ENCODE measurements at places on chromosomes 7 and 10. TPM values are rescaled to one million over a fixed set of nuclear protein-coding genes. Genes with fewer than 3 reads are reported as not detected.

DNA sequence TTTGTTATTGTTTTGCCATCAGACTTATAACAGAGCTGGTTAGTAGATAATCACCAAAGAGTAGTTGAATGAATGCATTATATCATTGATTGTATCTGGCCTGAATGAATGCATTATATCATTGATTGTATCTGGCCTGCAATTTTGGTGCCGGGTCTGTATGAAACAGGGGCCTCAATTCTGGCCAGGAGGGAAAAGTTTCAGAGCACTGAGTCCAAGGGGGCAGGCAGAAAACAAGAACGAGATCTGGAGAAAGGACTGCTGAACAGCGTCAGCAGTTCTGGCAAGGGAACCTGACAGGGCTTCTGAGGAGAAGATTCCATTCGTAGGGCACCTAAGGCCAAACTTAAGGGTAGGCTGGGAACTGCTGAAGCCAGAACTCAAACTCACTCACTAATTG is 128.0 kb downstream of the SEMA3C start:
- DNase-seq = no peak

GRCh38 chr10:8060010-8060703 is 5.7 kb downstream of the GATA3 start:
- DNase-seq = no peak

DNA sequence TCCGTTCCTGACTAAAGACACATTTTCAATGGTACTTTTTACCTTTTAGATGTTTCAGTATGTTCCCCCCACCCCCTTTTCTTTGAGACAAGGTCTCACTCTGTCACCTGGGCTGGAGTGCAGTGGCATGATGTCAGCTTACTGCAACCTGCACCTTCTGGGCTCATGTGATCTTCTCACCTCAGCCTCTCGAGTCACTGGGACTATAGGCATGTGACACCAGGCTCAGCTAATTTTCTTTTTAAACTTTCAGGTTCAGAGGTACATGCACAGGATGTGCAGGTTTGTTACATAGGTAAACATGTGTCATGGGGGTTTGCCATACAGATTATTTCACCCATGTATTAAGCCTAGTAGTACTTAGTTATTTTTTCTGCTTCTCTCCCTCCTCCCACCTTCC is 99.3 kb upstream of the RPA3 start:
- DNase-seq = no peak

DNA sequence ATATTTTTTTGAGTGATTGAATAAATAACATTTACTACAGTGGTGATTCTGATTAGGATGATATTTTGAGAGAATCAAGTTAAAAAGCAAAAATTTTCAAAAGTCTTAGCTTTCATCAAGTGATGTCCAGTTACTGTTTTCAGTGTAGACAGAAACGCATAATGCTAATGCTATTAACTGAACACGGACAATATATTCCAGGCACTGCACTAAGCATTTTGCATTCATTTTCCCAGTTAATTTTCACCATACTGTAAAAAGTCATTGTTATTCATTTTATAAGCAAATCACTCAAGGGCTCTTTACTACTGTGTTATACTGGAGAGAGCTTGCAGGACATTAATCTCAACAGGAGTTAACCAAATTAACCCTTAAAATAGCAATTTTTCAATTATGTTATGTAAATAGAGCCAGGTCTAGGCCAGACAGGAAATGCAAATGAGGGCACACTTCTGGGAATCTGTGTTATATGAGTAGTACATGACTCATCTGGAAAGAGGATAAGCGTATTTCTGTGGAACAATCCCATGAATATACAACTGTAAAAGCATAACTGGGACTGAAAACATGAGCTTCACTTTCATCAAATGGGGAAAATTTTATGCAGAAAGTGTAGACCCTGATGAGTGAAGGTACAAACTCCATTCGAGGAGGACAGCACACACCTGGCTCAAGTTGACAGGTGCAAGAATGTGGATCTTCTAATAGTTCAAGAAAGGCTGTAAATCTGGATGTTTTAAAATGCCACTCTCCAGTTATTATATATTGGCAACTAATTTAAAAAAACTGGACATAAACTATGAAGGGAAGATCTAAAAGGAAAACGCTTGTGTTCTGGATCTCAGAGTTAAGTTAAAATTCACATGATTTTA is 75.4 kb downstream of the ANK3 start:
- peak; percentile 82 for DNase-seq

DNA sequence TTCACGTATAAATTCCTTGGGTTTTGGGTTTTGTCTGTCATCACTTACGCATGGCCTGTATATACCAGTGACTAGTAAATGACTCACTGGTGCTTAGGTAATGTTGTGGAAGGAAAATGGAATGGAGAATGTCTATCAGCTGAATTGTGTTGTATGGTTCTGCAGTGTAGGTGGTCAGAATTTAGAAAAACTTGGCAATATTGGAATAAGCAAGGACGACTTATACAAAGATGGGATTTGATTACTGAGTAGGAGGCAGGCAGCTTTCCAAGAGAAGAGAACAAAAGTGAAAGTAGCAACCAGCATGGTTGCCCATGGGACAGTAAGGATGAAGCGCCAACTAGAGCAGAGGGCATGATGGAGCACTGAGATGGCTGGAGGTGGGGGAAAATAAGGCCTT is 168.6 kb upstream of the CSTF2T start:
- peak; percentile 87 for DNase-seq

- no peak for DNase-seq
Measured at GRCh38 chr7:31145339-31145738, 93.2 kb downstream of the ADCYAP1R1 start.

DNA sequence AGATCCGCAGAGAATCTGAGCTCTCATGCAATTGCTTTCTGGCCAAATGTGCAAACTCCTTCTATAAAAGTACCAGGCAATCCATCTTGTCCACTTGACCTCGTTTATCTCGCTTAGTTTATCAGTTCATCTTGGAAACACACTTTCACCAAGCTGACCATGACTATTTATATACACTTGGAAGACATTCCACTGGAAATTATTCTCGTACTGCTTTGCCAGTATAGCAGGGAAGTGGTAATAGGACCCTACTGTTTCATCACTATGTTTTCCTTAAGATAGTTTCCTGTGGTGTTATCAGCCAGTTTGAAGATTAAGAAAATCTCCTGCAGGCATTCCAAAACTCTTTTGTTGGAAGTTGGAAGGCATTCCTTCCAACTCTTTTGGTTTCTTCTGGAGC is 115.3 kb upstream of the FAM171A1 start:
- DNase-seq = no peak

GRCh38 chr7:54846273-54846672 is 87.3 kb upstream of the SEC61G start:
- DNase-seq = no peak

DNA sequence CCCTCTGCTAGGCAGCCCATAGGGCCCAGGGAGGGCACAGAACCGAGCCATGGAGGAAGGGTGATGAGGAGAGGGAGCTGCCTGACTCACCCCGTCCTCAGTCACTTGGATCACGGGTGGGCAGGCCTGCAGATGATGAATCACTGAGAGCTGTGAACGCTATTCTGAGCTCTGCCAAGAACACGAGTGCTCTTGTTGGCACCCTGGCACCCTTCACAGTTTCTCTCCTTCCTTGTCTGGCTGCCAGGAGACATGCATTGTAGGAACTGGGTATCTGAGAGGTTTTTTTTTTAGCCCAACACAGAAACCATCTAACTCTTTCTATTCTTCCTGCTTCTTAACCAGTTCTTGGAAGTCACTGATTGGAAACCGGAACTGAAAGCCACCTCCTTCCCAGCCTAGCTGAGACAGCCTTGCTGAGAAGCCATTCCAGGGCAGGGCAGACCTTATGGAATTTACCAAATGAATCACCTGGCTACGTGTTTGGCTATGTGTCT is 82.1 kb downstream of the SLC37A3 start:
- DNase-seq = peak; percentile 74

GRCh38 chr7:50372923-50373322 is 68.4 kb downstream of the IKZF1 start:
- DNase-seq = no peak

- no peak for DNase-seq
Measured at GRCh38 chr10:100827819-100828737, 82.7 kb downstream of the PAX2 start.

DNA sequence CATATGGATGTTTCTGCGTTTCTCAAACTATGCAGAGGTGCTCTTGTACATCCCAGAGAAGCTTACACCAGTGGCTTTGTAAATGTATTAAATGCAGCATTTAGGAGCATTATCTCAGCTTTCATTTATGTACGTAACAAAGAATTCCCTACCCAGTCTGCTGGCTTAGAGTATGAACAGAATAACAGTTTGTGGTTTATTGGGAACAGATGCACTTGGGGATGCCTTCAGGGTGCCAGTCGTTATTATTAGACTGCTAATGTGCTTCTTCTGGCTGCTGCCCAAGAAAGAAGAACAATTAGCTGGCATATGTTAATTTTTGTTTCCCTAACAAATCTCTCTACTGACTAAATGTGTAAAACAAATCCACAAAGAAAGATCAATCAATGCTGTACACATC is 241.9 kb downstream of the FOXP2 start:
- DNase-seq = no peak

DNA sequence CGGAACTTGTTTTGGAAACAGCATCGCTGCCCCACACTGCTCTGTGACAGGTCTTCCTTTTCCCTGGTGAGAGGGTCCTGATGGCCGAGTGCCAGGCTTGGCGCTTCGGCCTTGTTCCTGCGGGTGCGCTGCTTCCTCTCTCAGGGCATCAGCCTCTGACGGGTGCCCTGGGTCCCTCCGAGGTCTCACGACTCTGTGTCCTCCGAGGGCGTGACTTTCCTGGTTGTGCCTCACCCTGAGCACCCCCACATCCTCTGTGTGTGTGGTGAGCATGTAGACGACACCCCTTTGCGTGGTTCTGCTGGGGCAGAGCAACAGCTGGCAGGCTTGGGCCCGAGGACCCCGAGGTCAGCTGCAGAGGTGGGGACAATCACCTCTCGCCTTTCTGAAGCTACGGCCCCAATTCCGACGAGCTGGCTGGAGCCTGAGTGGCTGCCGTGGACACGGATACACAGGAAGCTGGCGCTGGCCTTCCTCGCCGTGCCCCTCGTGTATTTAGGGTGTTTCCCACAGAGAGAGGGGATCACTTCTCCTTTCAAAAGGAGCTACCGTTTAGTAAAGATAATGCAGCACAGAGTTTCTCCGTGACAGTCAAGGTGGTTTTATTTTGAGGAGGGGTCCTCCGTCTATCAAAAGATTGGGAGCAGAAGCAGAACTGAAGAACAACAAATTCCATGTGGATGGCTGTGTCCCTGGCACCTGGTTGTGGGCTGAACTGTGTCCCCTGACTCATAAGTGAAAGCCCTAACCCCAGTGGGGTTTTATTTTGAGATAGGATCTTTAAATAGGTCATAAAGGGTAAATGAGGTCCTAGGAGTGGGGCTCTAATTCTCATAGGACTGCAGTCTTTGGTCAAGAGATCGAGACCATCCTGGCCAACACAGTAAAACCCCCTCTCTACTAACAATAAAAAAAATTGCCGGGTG is 36.2 kb upstream of the PITRM1 start:
- no peak for DNase-seq

- DNase-seq = no peak
Measured at GRCh38 chr10:69269761-69270160, 8.5 kb upstream of the HK1 start.

GRCh38 chr10:73357166-73357565 is 1.5 kb downstream of the CFAP70 start:
- no peak for DNase-seq

- DNase-seq = no peak
Measured at GRCh38 chr10:32409741-32410140, 36.2 kb upstream of the CCDC7 start.

DNA sequence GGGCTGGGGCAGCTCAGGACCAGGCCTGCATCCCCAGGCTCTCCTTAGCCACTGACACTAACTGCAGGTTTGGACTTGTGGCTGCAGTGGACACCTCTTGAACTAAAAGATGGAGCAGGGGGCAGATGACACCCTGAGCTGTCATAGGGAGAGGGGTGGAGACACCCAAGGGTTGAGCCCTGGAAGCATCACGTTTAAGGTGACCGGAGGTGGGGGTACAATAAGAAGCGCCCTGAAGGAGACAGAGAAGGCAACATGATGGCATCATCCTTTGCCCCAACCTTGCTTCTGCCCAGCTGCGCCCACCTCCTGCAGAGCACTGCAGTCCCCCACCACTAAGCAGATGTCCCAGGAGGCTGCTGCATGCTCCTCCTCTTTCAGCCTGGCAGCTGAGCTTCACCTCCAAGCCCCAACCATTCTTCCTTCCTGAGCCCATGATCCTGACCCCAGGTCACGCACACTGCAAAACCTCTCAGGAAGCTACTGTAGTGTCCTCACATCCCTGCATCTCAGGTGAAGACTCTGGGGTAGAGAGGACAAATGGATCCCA is 25.5 kb downstream of the OGDHL start:
- no peak for DNase-seq

DNA sequence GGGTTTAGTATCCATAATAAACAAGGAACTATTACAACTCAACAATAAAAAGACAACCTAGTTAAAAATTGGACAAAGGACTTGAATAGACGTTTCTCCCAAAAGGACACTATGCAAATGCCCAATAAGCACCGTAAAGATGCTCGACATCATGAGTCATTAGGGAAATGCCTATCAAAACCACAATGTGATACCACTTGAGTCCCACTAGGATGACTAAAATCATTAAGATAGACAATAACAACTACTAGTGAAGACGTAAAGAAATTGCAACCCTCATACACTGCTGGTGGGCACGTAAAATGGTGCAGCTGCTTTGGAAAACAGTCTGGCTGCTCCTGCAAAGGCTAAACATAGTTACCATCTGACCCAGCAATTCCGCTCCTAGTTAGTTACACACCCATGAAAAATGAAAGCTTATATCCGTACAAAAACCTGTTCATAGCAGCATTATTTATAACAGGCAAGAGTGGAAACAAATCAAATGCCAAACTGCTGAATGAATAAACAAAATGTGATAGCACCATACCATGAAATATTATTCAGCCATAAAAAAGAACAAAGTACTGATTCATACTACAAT is 17.3 kb downstream of the CCDC3 start:
- DNase-seq = peak; percentile 58

GRCh38 chr10:62019685-62020359 is 118.3 kb downstream of the ARID5B start:
- no peak for DNase-seq

Gene TECPR1
- total RNA-seq = 16.4 TPM

Gene NPSR1
- total RNA-seq = not detected

Gene TMEM213
- not detected for total RNA-seq

Gene TSPAN33
- 0.08 TPM for total RNA-seq

Gene LAMB1
- total RNA-seq = 53.6 TPM

Gene SPDYE2B
- not detected for total RNA-seq

Gene PLEKHA1
- total RNA-seq = 8.2 TPM

Gene ATP6V1F
- 114 TPM for total RNA-seq

Gene ITIH5
- not detected for total RNA-seq

Gene AKR1C1
- total RNA-seq = 3.1 TPM

Gene TPST1
- total RNA-seq = 46.4 TPM

Gene GPR26
- not detected for total RNA-seq

Gene CFTR
- total RNA-seq = not detected

Data from HT1080 (cell line).